ENCODE measurements at places on chromosomes 5 and 9.

DNA sequence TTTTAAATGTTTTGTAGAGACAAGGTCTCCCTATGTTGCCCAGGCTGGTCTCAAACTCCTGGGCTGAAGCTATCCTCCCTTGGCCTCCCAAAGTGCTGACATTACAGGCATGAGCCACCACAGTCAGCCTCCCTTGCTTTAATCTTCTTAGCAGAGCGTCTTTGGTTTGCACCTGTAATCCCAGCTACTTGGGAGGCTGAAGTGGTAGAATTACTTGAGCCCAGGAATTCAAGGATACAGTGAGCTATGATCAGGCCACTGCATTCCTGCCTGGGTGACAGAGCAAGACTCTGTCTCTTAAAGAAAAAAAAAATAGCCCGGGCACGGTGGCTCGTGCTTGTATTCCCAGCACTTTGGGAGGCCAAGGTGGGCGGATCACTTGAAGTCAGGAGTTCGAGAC is 27.8 kb downstream of the UBE2D2 start:
- DNase-seq = no peak

- DNase-seq = no peak
Observed at GRCh38 chr9:95497772-95498171, 19.0 kb downstream of the PTCH1 start.

DNA sequence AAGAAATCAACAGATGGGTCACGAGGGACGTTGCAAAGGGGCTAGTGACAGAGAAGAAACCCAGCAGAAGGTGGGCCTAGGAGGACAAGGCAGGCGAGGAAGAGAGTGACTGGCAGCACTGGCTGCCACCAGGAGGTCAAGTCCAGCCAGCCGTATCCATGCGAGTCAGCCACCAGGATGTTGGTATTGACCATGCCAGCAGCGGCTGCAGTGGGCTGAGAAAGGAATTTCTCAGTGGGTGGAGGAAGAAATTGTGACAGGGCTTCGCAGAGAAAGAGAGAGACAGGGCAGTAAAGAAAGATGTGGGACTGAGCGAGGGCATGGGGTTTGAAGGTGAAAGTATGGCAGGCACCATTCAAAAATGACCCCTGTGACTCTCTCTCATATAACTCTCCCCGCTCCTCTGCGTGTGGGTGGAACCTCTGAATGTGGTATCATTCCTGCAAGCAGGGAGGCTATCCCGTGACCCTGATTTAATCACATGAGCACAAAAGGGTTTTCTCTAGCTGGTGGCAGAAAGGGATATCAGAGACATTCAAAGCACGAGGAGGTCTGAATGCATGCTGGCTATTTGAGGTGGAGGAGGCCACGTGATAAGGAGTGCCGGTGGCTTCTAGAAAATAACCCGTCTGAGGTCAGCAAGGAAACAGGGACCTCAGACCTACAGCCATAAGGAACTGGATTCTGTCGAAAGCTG is 45.4 kb upstream of the FBXW11 start:
- DNase-seq = no peak

GRCh38 chr9:83109296-83109695 is 46.4 kb upstream of the RASEF start:
- no peak for DNase-seq

DNA sequence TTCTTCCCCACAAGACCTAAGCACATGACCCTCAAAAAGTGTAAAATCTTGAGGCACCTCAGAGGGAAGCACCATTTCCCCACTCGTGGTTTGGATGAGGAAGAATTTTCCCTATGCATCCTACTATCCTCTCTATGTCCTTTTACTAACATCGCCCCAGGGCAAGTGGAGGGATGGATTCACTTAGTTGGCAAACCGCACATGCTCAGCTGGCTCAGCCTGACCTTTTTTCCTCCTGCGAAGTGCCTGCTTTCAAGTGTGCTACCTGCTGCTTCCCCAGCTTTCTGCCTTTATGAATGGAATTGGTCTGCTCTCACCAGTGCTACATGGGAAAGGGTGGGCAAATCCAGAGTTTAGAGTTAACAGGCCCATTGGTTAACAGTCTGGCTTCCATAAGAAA is 56.6 kb upstream of the IFNK start:
- no peak for DNase-seq

GRCh38 chr9:20472342-20473045 is 149.8 kb downstream of the MLLT3 start:
- no peak for DNase-seq

GRCh38 chr9:132585954-132586829 is 3.8 kb downstream of the BARHL1 start:
- no peak for DNase-seq

Data from HuH-7 (cell line).